Foreskin keratinocyte (primary cell): ENCODE measurements at places on chromosomes 7 and 10. TPM values are rescaled to one million over a fixed set of nuclear protein-coding genes. Genes with fewer than 3 reads are reported as not detected.

GRCh38 chr10:63703113-63703670, 182.0 kb downstream of the REEP3 start:
- no peak for DNase-seq

GRCh38 chr10:97185326-97186058, at the start of gene SLIT1:
Gene SLIT1, minus strand, starts transcription at chr10:97185959. Its CDS starts 285 bp downstream, at chr10:97185674.
- DNase-seq, result no peak

DNA sequence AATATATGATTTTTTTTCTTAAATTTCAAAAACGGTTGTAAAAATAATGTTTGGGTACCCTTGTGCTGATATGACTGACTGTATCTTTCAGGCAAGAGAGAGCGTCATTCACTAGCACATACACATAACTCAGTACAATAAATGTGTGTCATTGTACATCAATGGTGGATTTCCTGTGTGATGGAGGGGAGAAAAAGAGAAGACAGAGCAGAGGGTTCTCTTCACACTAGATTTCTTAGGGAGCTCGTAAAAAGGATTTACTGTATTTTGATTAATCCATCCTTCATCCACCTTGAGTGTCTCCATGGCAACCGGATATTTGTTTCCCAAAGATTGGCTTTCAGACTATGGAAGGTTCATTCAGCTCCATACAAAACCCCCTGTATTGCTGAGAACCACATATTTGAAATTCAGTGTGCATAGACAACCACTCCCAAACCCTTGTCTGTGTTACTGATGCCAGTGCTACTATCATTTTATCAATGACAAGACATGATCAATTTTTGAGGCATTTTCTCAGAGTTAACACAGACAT, 150.6 kb downstream of the AKR1D1 start:
- no peak for DNase-seq

Gene HTR5A
- total RNA-seq, result not detected in 2 replicates

DNA sequence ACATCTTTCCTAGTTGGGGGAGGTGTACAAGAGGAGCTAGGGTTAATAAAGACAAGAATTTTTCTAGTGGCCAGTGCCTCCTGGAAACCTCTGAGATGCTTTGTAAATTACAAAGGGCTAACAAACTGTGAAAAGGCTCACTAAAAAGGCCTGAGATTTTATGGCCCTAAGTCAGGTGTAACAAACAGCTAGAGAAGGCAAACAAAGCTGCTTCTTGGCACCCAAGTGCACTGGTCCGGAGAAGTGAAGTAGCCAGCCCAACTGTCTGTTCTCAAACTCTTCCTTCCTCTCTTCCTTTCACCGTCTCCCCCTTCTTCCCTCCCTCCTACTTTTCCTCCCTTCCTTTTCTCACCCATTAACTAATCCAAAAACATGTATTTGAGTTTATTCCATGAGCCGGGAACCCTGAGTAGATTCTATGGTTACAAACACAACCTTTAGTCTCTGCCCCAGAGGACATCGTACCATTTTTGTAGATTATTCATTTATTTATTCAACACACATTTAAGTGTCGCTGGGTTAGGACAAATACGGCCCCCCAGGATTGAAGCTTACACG, 143.4 kb upstream of the PCGF5 start:
- no peak for DNase-seq

DNA sequence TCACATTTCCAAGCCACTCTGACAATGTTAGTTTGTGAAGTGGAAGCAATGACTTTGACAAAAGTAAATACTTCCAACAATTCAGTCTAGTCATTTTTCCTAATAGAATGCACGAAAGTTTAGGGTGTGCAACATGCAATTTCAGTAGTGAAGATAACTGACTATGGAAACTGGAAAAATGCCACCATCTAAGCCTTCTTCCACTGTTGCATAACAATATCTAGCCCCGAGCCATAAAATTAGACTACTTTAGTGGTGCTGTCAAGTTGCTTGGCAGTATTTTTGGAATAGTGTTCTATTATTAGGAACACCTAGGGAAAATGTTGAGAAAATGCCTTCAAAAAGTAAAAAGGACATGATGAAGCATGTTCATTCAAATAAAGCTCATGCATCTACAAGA, 17.9 kb downstream of the SEMA3A start:
- DNase-seq, result no peak

- no peak for DNase-seq
Measured at GRCh38 chr7:133971625-133972024, 155.5 kb upstream of the LRGUK start.

GRCh38 chr7:72223351-72223750, 188.8 kb downstream of the CALN1 start:
- DNase-seq, result no peak

DNA sequence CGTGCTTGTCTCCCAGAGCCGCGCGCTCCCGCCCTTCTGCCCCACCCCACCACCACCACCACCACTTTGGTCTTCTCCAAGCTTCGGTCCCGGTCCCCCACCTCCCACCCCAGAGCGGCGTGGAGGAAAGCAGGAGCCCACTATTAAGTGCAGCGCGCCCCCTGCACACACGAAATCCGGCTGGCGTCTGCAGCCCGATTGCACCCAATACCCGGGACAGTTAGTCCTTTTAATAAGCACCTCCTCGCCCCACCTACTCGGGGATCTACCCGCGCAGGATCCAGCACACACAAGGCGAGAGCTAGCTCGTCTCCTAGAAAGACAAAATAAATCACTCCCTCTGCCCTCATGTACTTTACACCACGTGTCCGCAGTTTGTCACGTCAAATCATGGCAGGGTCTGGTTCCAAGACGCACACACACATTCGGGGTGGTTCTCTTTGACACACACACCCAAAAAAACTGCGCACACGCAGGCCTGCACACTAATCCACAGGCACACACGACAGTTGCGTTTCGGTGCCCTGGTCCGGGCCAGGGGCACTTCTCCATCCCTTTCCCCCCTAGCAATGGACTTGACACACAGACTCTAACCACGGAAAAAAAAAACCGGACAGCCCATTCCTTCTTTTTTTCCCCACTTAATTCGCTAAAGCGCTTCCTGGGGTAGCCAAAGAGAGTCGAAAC, 1.6 kb downstream of the SFMBT2 start:
- DNase-seq, result no peak

DNA sequence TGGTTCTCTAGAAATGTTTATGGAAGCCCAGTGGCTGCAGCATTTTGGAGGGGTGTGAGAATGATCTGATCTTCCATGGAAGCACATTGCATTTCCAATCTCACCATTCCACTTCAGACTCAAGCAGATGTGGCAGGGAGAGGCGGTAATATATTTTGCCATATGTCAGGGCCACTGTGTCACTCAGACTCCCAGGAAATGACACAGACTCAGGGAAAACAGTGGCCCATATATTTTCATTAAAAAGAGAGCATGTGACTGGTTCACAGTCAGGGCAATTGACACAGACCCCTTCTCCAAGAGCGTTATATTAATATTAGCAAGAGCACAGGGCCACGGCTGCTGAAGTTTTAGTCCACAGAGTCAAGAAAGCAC, 149.3 kb upstream of the NRP1 start:
- no peak for DNase-seq
